ENCODE measurements at places on chromosomes 11 and 22. TPM values are rescaled to one million over a fixed set of nuclear protein-coding genes. Genes with fewer than 3 reads are reported as not detected.

- DNase-seq: no peak
These were observed 157.3 kb upstream of the CTSC start for GRCh38 chr11:88494848-88495247.

DNA sequence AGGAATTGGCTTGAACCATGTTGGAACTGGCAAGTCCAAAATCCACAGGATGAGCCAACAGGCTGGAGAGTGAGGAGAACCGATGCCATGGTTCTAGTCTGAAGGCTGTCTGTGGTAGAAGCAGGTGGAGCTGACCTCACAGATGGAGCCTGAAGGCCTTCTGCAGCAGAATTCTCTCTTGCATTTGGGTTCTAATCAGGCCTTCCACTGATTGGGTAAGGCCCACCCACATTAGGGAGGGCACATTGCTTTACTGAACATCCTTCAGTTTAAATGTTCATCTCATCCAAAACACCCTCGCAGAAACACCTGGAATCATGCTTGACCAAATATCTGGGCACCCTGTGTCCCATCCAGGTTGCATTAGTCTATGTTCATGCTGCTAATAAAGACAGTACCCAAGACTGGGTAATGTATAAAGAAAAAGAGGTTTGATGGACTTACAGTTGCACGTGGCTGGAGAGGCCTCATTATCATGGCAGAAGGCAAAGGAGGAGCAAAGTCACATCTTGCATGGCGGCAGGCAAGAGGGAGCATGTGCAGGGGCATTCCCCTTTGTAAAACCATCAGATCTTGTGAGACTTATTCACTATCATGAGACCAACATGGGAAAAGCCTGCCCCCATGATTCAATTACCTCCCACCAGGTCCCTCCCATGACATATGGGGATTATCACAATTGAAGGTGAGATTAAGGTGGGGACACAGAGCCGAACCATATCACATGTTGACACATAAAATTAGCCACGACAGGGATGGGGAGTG, 15.9 kb downstream of the SMIM38 start:
- no peak for DNase-seq

DNA sequence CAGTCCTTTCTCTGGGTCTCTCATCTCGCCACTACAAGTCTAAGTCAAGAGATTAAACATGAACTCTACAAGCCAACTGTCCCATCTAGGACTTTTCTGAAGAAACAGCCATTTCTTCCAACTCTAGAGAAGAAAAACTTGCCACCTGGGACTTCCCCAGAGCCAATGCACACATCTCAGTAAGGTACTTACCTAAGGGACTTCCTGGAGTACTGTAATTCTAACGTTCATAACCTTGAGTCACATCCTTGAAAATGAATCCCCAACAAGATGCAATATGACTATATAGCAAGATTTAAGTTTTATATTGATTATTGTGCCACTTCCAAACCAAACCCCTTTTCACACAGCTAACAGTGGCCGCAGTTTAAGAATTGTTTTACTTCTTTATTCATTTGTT, 11.9 kb upstream of the ISX start:
- DNase-seq: no peak

GRCh38 chr11:62644220-62644619, 2.2 kb downstream of the GANAB start:
- DNase-seq: no peak

DNA sequence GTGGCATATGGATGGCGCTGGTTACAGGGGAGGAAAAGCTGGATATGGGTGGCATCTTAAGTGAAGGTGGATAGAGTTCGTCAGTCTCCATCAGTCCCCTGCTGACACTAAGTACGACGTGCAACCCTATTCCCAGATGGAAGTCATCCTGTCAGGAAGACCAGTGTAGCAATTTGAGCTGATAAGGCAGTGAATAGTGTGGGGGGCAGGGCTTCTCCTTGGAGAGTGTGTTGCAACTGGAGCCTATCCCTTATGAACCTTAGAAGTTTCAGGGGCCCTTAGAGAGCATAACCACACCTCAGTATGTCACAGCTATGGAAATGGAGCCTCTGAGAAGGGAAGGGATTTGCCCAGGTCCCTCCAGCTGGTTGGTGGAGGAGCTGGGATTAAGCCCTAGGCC, 36.1 kb upstream of the ANKK1 start:
- DNase-seq: no peak

GRCh38 chr11:68829581-68829980, 12.1 kb downstream of the CPT1A start:
- DNase-seq: no peak

DNA sequence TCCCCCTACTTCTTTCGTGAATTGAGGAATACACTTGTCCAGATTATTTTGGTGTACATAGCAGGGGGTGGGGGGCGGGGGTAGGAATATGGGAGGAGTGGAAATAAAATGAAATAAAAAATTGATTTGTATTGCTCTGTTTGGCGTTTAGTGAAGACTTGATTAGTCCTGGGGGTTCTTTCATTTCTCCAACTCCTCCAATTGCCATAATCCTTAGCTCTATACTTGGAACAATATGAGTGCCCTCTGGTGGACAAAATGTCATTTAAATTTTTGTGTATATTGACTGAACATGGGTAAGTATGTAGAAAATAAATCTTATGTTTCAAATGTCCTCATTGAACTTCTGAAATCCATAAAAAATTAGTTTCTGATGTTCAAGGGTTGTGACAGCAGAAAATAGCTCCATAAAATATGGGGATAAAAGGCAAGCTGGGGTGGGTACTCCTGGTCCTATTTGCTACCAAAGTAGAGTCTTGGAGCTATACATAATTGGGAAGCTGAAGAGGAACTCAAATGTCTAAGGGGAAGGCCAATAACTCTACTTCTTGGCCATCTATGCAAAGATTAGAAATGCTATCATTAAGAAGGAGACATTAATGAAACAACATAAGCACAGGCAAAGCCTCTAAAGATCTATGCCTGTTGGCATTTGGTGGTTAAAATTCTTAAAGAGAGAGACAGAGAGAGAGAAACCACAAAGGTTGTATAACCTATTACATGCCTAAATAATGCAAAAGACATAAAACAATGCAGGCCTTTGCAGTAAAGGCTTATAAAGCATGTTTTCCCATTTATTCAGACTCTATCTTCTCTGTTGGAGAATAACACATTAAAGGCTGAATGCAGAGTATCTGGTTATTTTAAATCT, 421.6 kb downstream of the METTL15 start:
- no peak for DNase-seq

GRCh38 chr11:78889698-78890097, 315.0 kb upstream of the NARS2 start:
- DNase-seq: no peak

DNA sequence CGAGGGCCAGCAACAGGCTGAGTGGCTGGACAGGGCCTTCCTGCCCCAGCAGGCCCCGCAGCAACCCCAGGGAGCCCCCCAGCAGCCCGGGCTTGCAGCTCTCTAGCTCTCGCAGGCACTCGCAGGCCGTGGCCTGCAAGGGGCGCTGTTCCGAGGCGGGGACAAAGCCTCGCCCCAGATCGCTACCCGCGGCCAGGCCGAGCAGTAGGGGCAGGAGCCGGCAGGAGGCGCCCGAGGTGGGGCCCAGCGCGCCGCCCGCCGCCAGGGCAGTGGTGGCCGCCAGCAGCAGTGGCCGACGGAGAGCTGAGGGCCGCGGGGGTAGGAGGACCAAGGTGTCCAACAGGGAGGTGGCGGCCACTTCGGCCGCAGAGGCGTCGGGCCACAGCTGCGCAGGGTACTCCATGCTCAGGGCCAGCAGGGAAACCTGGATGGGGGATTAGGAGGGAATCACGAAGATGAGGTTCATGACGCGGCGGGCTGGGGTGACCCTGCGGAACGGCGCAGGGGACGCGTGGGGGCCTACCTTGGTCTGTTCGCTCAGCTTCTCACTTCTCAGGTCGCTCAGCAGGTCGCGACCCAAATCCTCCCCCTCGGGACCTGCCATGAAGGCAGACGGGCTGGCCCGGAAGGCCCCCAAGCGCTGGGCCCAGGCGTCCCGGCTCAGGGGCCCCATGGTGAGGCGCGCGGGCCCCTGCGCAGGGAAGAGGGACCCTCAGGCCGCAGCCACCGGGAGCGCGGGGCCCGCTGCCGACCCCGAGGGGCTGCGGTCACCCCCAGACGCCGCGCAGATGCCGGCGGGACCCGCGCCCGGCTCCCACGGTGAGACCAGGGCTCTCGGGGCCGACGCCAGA, 632 bp downstream of the AP5B1 start:
- DNase-seq: no peak

GRCh38 chr22:43153899-43154298, 2.5 kb downstream of the TSPO start:
- no peak for DNase-seq

GRCh38 chr11:16299390-16299789, 57.0 kb downstream of the SOX6 start:
- DNase-seq: no peak

DNA sequence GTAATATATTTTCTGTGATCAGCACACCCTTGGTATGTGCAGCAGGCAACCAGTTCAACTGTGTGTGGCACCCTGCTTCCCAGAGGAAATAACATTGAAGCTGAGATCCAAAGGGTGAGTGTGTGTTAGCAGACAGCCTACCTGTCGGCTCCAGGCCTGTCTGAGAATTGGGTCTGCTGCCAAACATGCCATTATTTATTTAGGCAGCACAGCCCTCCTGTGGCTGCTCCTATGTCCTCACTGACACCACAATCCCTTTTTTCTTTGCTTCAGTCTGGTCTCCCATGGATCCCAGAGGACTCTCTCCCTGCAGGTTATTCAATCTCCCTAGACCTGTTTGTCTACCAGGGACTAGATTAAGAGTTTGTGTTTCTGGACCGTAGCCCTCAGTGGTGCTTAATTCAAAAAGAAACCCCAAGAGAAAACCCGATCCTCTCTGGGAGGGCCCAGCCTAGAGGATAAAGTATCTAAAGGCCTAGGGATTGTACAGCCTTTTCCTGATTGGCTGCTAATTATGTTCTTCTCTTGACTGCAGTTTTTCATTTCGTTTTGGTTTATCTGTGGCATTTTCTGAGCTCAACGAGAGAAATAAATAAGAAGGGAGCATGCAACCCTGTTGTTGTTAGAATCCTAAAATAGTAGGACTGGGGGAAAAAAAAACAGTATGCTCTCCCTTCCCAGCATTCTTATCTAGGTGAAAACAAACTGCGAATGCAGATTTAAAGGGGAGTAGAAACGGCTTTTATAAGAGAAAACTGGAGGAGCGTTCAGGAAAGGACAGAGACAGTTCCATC, 24.1 kb downstream of the KCNE3 start:
- no peak for DNase-seq

DNA sequence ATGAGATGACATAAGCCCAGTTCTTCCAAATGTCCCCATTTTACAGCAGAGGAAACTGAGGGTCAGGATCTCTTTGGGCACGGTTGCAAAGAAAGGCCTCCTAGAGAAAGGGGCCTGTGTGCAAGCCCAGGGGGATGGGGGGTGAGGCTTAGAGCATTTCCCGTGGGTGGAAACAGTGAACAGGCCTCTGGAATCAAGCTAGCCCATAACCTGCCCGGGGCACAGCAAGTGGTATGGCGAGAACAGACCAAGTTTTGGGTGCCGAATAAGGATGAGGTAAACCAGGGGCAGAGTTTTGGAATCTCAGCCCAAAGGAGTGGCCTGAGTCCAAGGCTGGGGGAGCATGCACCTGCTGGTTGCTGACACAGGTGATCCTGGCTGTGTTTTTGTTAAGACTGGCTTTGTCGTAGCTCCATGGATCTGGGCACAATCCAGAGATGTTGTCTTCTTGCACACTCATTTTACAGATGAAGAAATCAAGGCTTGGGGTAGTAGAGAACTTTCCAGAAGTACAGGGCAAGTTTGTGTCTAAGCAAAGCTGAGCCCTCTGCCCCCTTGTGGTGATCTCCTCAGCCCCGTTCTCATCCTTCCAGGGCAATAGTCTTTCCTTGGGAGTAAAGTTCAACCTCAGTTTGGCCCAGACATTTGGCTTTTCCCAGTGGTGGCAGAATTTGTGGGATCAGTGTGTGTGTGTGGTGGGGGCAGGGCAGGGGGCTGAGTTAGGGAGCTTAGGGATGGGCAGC, 53.5 kb upstream of the MYEOV start:
- DNase-seq: no peak

DNA sequence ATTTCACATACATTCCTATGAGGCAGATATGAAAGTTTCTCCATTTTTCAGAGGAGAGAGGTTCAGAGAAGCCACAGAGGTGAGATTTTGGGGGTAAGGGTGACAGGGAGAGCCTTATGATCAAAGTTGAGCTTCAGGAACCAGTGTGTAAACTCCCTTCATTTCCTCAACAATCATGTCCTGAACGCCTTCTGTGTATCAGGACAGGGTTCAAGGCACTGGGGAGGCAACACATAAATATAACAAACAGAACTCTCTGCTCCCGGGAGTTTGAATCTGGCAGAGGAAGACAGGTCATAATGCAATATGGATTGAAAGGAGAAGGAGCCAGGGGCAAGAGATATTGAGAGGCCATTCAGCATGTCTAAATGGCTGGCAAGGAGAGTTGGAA, 28.0 kb downstream of the AMOTL1 start:
- no peak for DNase-seq

DNA sequence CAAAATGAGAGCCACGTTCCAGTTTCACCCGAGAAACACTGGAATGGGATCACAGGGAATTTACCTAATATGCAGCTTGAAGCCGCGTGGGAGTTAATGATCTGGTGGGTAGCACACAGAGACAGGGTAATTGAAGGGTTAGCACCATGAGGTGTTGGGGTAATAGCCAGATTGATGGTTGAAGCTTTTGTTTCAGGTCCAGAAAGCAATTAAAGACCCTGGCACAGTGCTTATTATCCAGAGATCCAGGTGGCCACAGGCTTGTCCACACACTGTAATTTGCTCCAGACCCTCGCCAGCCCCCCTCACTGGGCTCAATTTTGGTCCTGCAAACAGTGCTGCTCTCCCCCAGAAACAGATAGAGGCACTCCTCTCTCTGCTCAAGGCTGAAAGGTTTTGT, 282.5 kb upstream of the ISX start:
- DNase-seq: no peak

- no peak for DNase-seq
These were observed 37.2 kb downstream of the PARVA start for GRCh38 chr11:12414611-12415010.

Gene CXCR5
- total RNA-seq: 0.06 TPM

Gene APOL4
- total RNA-seq: 10.3 TPM

Gene NOX4
- not detected for total RNA-seq

Gene ANGPTL5
- 0.38 TPM for total RNA-seq

Gene NPAS4
- total RNA-seq: 0.38 TPM
